ENCODE measurements at places on chromosomes 5 and 9.

DNA sequence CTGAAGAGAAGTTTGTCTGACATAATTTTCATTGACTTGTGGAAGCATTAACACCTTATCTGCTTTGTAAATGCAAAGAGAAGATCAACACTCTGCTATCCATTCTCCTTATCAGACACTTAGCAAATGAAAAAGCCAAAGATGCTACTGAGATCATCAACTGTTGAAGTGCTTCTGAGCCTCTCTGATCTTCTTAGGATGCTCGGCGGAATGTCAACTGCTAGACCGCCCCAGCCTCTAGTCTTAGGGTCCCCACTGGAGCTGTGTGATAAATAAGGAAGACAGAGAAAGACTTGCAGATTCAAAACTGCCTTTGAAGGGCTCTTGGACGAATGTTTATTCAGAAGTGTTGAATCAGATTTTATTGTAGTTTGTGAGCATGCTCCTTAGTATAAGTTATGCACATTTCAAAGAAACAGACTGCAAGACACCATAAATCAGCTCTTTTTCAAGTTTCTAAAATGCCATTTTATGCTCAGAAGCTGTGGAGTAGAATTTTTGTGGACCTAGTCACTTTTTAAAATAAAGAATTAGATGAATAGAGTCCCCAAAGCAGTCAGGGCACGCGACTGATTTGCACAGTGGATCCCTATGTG lies 197.9 kb downstream of the DIRAS2 start:
- no peak for DNase-seq

GRCh38 chr9:94865582-94866452 lies 139.3 kb downstream of the AOPEP start:
- DNase-seq = no peak

DNA sequence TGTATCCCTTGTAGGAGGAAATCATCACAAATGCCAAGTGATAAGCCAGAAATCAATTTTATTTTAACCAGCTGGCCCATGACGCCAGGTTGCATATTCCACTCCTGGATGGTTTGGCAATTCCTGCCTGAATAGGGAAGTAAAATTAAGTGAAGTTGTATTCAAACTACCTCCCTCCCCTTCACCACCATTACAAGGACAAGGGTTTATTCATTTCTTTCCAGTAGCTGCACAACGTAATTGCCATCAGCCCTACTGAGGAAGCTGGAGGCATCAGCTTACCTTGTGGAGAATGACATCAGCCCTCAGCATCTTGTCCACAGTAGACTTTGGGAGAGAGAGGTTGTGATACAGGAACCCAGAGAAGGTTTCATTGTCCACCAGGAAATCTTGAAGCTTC lies 66.6 kb downstream of the ABCA1 start:
- DNase-seq = no peak

GRCh38 chr5:80406980-80407734 lies 707 bp upstream of the ZFYVE16 start:
- DNase-seq = no peak

- no peak for DNase-seq
Measured at GRCh38 chr5:9329125-9329524, 216.8 kb downstream of the SEMA5A start.

DNA sequence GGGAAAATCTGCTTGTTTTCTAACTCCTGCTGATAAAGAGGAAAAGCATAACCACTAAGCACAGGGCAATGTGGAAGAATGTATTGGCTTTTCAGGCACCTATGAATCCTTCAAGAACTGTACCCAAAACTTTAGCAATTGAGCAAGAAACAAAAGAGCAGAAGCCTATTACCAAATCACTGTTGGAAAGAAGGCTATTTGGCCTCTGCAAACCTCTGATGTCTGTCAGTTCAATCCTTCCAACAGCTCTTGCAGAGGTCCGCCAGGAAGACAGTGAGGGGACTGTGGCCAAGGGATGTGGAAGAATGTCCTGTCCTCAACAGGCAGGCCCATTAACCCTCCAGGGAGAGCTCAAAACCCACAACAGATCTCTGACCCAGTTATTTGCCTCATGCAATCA lies 328.6 kb downstream of the ENC1 start:
- DNase-seq = no peak

DNA sequence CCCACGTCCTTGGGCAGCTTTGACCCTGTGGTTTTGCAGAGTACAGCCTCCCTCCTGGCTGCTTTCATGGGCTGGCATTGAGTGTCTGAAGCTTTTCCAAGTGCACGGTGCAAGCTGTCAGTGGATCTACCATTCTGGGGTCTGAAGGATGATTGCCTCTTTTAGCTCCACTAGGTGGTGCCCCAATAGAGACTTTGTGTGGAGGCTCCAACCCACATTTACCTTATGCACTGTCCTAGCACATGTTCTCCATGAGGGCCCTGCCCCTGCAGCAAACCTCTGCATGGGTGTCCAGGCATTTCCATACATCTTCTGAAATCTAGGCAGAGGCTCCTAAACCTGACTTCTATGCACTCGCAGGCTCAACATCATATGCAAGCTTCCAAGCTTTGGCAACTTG lies 644.2 kb upstream of the CDH9 start:
- DNase-seq = no peak

GRCh38 chr9:68861436-68861835 lies 152.5 kb downstream of the PRKACG start:
- DNase-seq = no peak

- no peak for DNase-seq
Measured at GRCh38 chr9:17130291-17130690, 4.5 kb upstream of the CNTLN start.

DNA sequence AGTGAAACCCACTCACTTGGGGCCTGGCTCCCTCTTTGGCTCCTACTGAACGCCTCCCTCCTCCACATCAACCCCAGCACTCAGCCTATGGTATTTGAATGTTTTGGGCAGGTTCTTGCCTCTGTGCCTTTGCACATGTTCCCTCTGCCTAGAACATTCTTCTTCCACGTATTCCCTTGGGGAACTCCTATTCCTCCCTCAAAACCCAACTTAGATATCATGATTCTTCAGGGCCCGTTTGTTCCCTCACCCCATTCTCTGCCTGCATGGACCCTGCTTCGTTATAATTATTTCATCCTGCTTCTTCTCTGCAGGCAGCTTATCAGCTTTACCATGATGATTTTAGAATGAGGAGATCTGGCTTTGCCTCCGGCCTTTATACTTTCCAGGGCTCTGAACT lies 215.0 kb upstream of the IER5L start:
- no peak for DNase-seq

Data from RCC 7860 (cell line).